Tibial nerve (tissue), 4 donors: ENCODE measurements at places on chromosomes 16 and 17. TPM values are rescaled to one million over a fixed set of nuclear protein-coding genes. Genes with fewer than 3 reads are reported as not detected.

- no peak overlapping the region for H3K27ac ChIP-seq
- H3K4me1 ChIP-seq, result no peaks in the 10 kb centered on the region
- DNase-seq, result no peak
These were observed 30.9 kb downstream of the ZNF778 start for GRCh38 chr16:89248196-89248982.

GRCh38 chr17:38598536-38598935 is 7.2 kb downstream of the SRCIN1 start:
- no peak for DNase-seq
- H3K4me3 ChIP-seq, result no peak overlapping the region
- peaks cover 55% of the 10 kb centered on the region for H3K27me3 ChIP-seq

DNA sequence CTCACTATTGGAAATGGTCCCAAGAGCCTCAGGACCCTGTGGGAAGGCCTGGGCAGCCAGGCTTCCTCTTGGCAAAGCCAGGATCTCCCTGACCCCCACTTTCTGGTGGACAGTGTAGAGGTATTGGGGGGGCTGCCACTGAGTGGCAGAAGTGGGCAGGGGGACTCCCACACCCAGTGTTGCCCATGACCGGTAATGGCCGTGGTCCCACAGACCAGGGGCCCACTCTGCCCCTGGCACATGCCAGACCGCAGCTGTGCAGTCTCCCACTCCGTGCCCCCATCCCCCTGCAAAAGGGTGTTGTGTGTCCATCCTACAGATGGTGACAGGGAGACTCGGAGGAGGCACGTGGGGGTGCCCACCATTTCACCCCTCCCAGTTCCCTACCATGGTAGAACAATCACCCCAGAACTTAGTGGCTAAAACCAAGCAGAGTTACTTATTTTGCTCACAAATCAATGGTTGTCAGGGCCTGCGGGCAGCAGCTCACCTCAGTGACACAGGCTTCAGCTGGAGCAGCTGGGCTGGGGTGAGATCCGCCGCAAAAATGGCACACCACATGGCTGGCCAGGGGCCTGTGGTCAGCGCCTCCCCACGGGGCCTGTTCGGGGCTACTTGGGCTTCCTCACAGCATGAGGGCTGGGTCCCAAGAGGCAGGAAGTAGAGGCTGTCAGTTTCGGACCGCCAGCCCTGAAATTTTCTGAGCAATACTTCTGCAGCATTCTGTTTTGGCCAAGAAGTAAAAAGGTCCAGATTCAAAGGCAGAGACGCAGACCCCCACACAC is 59.0 kb upstream of the ZNF469 start:
- H3K4me1 ChIP-seq, result no peaks in the 10 kb centered on the region
- no peak overlapping the region for H3K27ac ChIP-seq
- no peaks in the 10 kb centered on the region for H3K27me3 ChIP-seq
- H3K4me3 ChIP-seq, result no peak overlapping the region

GRCh38 chr16:47375423-47375822 is 85.4 kb downstream of the ITFG1 start:
- H3K27me3 ChIP-seq, result no peaks in the 10 kb centered on the region
- no peak overlapping the region for H3K4me3 ChIP-seq
- no peak for DNase-seq
- H3K4me1 ChIP-seq, result no peaks in the 10 kb centered on the region

GRCh38 chr16:57783883-57784282 is 18.4 kb downstream of the KIFC3 start:
- no peak overlapping the region for H3K27ac ChIP-seq
- DNase-seq, result no peak
- H3K27me3 ChIP-seq, result no peaks in the 10 kb centered on the region
- H3K36me3 ChIP-seq, result no peaks in the 10 kb centered on the region

- no peak for DNase-seq
- H3K27ac ChIP-seq, result no peak overlapping the region
- H3K4me3 ChIP-seq, result no peak overlapping the region
- H3K27me3 ChIP-seq, result no peaks in the 10 kb centered on the region
These were observed 50.2 kb upstream of the NDRG4 start for GRCh38 chr16:58449768-58450167.

DNA sequence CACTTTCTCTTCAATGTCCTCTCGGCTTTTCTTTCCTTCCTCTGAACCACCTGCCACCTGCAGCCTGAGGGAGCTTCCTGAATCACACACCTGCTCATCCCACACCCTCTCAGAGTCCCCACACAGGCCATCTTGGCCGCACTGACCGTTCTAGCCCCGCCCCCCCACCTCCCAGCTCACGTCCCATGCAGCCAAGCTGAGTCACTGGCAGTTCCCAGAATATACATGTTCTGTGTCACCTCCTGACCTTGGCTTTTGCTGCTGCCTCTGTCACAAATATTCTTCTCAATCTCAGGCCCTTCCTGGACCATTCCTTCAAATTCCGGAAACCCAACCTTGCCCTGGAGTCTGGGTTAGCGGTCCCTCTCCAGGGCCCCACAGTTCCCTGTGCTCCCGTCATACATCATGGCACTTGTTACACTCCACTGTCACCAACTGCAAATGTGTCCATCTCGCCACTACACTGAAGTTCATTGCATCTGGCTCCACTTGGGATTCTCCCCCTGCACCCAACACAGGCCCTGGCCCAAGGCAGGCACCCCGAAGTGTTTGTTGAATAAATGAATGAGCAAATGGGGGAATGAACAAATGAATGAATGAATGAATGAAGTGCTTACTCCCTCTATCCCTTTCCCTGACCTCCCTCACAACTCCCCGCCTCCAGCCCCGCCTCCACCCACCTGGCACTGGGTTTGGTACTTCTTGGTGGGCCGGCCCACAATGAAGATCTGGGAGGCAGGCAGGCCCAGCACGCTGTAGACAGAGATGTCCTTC is 12.8 kb downstream of the PIMREG start:
- H3K4me3 ChIP-seq, result no peak overlapping the region
- H3K27me3 ChIP-seq, result peaks cover 25% of the 10 kb centered on the region
- no peak for DNase-seq
- H3K36me3 ChIP-seq, result no peaks in the 10 kb centered on the region

DNA sequence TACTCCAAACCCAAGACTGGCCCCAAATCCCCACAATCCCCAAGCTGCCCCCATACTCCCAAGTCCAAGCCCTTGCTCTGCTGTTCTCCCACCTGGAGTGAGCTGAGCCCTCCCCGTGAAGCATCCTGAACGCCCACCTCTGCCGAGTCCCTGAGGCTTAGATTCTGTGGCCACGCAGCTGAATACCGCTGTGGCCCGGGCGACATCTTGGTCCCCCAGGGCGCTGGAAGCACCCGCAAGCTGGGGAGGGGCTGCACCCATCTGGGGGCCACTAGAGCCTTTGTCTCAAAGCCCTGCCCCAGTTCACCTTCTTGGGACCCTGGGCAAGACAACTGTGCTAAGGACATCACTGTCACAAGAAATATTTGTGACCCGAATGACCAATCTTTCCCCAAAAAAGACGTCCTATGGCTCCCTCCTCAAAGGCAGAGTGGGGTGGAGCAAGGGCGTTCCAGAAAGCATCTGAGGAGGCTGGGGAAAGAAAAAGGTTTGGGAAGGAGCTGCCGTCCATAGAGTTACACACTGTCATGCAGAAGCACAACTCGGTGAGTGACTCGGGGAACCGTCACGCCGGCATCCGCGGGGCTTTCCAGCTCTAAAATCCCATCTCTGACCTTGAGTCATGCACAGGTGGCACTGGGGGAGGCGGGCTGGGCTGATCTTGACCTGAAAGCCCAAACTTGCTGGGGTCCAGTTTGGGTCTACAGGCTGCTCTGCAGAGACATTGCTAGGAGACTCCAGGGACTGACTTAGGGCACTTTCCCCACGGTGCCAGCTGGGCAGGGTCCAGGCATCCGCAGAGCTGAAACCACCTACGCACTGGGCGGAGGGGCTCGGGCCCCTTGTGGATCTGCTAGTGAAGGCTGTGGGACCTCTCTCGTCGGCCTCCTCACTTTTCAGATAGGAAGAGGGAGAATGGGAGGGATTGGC is 6.6 kb downstream of the PTX4 start:
- H3K4me3 ChIP-seq, result no peak overlapping the region
- H3K36me3 ChIP-seq, result no peaks in the 10 kb centered on the region
- H3K4me1 ChIP-seq, result no peaks in the 10 kb centered on the region
- H3K27me3 ChIP-seq, result no peaks in the 10 kb centered on the region
- no peak for DNase-seq

The MEIOC gene
- not detected for total RNA-seq

The CMTM2 gene
- total RNA-seq, result not detected

The KRTAP1-4 gene
- not detected for total RNA-seq
